Putamen (tissue), 1 donor: ENCODE measurements at places on chromosomes 1 and 21.

DNA sequence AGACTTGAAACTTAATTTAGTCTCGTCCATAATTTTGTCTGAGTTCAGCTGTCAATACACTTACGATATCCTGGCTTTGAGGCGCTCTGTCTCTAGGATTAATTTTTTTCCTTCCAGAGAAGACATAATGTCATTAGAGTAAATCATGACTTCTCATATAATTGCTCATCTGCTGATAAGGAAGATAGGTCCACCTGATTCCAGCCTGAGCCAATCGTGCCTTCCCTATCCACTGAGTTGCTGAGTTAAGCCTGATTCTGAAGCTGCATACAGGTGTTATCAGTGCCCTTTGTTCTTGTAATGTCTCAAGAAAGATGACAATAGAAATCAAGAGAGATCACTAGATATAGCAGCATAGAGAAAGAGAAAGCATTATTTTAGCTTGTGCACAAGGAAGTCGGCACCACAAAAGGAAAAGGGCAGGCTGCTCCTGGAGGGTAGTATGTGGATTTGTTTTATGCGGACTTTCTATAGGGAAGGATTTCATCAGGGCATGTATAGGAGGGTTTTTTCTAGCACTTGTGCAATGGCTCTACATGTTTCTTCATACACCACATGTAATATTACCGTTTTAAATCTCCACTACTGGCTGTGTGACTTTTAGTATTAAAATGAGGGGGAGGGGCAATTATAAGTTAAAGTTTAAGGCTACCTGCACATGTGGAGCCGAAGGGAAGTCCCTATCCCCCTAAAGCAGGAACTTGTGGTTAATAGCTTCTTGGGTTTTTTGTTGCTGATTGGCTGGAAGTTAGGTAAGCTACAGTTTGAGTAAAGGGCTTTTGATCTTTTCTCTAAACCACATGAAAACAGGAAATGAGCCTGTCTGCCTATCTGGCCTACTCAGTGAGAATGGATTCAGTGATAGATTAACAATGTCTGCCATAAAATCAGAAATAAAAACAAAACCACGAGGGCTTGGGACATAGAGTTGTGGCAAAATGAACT, 133.4 kb downstream of the PLPPR5 start:
- no peak for DNase-seq

DNA sequence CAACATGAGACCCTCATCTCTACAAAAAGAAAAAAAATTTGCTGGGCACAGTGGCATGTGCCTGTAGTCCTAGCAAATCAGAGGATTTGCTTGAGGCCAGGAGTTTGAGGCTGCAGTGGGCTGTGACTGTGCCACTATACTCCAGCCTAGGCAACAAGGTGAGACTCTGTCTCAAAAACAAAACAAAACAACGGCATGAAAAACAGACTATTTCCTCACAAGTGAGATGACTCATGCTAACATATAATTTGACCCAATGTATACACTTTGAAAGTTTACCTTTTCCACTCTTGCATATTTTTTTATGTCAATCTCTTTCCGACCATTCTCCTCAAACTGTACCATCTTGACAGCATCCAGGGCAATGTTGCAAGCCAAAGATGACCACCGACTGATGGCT, 17.5 kb downstream of the CCT3 start:
- no peak for DNase-seq

DNA sequence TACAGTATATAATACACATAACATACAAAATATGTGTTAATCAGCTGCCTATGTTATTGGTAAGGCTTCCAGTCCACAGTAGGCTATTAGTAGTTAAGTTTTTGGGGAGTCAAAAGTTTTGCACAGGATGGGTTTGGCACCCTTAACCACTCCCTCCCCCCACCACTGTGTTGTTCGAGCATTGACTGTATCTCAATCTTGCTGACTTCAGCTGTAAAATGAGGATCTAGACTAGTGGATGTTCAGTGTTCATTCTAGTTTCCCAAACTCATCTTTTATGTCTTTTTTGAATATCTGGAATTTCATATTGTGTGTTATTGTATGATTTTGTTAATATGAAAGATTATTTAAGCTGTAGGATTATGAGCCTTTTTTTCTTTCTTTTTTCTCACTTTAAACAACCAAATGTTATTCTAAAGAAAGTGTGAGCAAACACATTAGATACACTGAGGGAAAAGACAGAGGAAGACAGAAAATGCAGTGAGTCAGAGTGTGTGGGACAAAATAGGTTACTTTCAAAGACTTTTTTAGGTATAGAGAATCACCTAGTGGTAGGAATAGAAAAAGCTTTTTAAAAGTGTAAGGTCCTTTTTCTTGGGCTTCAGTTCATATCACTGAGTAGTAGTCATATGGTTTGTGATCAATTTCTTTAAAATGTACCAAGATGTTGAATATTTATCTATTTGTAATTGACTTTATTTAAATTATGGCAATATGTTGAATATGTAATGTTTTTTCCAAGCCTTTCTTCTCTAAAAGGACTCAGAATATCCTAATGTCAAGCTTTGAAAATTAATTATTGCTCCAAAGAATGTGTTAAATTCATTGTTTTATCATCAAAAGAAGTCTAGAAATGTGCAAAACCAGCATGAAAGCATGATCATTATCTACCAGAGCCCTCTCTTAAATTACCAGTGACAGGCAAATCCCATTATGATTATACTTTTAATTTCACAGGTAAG, 17.9 kb upstream of the CENPF start:
- DNase-seq, result no peak

DNA sequence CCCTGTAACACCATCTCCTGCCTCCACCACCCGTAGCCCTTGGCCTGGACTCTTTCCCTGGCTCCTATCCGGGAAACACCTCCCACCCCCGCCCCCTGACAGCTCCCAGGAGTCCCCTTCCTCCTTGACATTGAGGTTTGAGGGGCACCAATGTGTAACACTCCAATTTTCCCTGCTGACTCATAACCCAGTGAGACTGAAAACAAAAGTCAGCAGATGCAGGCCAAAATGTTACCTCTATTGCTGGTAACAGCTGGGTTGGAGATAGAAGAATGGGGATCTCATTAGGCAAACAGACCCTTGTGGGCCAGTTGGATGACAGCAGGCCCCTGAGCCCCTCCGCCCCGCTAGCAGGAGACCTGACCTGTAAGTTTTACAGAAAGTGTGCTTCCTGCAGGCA, 237.2 kb downstream of the KAZN start:
- DNase-seq, result no peak

GRCh38 chr1:170618421-170618820, 45.5 kb upstream of the PRRX1 start:
- DNase-seq, result no peak

- DNase-seq, result no peak
Measured at GRCh38 chr1:246460406-246460805, 46.7 kb downstream of the SMYD3 start.
